ENCODE measurements at places on chromosomes 7 and 10.

DNA sequence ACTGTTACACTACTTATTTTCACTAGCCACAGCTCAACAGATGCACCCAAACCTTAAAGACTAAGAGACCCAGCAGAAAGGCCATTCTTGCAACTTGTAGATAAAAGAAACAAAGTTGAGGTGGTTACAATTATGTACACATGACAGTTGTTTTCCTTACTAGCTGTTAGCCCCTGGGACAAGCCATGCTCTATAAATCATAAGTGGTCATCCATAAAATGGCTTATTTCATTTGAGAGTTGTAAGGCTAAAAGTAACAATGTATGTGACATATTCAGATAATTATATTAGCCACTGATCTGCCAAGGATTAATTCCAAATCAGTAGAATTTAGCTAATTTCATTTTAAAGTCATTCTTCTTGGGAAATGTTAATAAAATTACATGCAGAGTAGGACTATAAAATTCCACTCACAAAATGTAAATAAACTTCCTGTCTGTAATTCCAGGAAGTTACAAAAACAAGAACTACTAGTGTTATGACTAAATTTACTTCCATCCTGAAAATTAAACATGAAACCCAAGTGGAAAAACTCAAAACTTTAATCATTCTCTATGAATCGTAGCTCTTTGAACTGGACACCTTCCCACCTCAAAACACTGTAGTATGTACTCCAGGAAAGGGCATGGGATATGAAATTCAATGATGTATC is 13.3 kb downstream of the SLC37A3 start:
- peak; percentile 27 for DNase-seq

DNA sequence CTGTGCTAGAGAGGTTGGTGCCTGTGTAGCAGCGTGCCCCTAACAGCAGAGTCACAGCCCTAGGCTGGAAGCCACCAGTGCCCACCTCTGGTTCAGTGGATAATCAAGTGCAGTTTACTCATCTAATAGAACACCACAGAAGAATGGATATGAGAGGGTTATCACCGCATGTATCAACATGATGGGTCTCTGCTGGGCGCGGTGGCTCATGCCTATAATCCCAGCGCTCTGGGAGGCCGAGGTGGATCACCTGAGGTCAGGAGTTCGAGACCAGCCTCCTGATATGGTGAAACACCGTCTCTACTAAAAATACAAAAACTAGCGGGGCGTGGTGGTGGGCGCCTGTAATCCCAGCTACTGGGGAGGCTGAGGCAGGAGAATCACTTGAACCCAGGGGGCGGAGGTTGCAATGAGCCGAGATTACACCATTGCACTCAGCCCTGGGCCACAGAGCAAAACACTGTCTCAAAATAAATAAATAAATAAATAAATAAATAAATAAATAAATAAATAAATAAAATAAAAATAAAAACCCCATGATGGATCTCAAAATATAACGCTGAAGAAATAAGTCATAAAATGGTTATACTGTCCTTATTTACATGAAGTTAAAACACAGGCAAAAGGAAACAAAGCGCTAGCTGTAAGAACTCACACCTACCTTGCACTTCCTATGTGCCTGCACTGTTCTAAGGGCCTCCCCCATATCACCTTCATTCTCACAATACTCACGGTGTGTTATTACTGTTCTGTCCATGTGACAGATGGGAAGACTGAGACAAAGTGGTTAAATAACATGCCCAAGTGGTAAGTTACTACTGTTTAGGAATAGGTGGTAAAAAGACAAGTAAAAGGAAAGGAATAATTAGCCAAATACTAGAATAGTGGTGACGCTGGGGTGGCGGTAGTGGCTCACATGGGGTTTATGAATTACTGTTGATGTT is 70.9 kb downstream of the AMZ1 start:
- DNase-seq: no peak

DNA sequence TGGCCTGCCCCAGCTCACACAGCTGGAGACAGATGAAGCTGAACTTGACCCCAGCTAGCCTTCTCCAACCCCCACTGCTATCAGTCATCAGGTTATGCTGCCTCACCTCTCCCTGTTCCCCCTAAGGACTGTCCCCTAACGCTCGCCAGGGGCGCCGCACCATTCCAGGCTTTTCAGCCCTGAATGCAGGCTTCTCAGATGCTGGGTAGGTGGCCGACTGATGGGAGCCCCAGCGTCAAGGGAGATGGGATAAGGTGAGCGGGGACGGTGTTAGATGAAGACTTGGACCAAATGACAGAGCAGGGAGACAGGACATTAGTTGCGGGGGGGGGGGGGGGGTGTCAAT is 15.8 kb upstream of the OPALIN start:
- no peak for DNase-seq

- no peak for DNase-seq
These were observed 47.5 kb downstream of the ACSM6 start for GRCh38 chr10:95241533-95241932.

DNA sequence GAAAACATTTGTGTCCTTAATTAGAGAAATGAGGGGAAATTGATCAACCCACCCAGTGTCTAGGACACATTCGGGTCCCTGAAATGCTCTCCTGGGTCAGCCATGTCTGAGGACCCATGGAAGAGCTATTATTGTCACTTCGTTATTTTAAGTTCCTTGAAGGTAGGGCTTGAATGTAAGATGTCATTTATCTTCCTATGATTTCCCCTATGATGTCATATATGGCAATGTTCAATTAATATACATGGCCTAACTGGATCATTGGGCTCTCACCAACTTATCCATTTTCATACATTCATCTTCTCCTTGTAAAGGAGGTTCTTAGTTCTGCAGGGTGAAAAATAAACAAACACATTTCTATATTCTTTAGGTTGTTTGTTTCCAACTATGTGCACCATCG is 113.0 kb upstream of the FAM171A1 start:
- no peak for DNase-seq

DNA sequence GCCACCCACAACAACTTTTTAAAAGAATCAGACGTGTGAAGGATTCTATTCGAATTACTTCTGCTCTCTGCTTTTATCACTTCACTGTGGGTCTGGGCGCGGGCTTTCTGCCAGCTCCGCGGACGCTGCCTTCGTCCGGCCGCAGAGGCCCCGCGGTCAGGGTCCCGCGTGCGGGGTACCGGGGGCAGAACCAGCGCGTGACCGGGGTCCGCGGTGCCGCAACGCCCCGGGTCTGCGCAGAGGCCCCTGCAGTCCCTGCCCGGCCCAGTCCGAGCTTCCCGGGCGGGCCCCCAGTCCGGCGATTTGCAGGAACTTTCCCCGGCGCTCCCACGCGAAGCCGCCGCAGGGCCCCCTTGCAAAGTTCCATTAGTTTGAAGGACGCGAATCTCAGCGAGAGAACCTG is 461 bp upstream of the HTRA1 start:
- no peak for DNase-seq

Measured in CD14-positive monocyte (primary cell).